Left kidney (tissue), 8 donors: ENCODE measurements at places on chromosomes 2 and 18. TPM values are rescaled to one million over a fixed set of nuclear protein-coding genes. Genes with fewer than 3 reads are reported as not detected.

DNA sequence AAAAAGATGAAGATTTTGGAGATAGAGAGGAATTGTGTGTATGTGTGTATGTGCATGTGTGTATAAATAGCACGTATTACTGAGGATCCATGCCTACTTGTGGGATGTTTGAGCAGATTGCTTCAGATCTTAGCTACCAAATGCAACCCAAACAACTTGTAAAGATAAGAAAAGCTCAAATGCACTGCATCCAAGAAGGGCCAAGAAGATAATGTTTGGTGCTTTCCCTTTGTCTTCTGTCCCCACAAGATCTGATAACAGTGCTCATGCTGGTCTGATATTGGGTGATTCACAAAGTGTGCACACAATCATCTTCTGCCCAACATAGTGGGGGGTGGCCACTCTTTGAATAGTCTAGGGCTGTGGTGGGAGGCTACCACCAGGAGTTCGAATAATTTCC, 284.8 kb upstream of the CYRIA start:
- no peak for DNase-seq

DNA sequence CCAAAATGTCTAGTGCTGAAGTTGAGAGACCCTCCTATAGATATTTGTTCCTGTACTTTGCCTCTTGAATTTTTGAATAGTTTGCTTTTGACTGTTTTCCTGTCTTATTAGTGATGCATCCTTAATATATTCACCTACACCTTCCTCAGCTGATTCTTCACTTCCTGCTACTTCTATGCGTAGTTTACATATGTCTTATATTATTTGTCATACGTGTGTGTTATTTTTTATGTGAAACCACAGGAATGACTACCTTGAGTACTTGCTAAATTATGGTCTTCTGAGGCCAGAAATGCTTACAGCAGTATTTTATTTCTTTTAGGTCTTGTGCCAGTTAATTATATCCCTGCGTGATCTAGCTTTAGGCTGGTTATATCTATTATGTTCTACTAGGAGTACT, 9.9 kb downstream of the UBE2E3 start:
- no peak for DNase-seq

The SCTR gene
- 16.1 TPM for polyA plus RNA-seq

- DNase-seq = no peak
Observed at GRCh38 chr2:216681683-216682082, 13.7 kb downstream of the IGFBP5 start.

DNA sequence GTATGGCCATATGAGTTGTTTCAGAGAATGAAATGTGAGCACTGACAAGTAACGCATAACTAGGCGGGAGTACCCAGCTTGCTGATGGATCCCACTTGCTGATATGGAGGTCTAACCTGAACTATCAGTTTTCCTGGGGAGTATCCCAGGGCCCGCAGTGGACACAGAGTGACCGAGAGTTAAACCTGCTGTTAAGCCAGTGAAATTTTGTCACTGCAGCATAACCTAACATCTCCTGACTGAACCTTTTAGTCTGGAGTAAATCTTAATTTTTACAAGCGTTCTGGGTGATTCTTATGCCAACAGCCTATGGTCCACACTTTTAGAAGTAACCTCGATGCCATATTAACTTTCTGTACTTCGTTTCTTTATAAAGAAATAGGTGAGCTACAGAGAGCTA, 54.4 kb downstream of the TGFA start:
- DNase-seq = no peak

GRCh38 chr18:33326975-33327374, 113.5 kb downstream of the CCDC178 start:
- no peak for DNase-seq
